Muscle of arm (tissue), 14 donors: ENCODE measurements at places on chromosomes 11 and 22.

DNA sequence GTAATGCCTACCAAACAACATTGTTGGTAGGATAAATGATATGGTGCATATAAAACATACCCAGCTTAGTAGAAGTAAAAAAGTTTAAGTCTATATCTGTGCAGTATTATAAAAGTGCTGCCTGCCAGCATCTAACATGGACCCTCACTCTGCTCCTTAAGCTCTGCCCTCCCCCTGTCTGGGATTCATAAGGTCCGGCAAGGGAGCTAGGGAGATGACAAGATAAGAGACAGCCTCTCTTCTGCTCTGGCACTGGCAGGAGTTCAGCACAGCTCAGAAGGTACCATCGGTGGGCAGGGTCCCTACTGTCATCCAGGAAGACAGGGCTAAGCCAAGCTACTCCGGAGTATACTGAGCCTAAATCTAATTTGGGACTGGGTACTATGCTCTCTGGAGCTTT, 42.8 kb downstream of the TRIM66 start:
- no peak for DNase-seq

DNA sequence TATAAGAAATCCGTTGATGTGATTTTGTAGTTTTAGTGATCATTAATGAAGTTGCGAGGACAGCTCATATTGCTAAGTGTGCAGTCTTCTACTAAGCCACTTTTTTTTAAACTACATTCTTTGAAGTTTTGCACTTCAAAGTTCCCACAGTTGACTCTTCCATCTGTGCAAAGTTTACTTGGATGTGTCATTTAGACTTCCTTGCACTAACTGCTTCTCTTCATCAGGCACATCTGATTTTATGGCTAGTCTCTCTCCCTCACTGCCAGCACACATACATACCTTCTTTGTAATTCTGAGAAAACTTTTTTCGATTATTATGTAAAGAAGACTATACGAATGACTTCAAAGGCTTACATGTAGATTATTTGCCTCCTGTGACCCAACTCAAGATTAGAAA, 250.0 kb downstream of the DYNC2H1 start:
- no peak for DNase-seq

GRCh38 chr11:2250485-2250884, 19.9 kb downstream of the ASCL2 start:
- no peak for DNase-seq

DNA sequence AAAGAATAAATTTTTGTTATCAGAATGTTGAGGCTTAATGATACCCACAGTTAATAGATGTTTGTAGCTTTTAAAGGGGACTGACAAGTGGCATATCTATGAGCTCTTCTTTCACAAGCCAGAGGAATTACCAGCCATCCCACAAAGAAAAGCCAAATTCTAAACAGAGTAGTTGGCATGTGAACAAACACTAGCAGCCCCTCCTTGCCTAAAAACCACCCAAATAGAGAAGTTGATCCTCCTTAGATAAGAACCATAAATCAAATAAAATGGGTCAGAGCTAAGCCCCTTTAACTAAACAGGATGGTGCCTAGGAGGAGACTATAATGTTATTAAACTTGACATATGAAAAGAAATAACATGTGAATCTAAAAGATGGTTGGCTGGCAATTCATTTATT, 11.4 kb downstream of the LPXN start:
- DNase-seq: no peak

DNA sequence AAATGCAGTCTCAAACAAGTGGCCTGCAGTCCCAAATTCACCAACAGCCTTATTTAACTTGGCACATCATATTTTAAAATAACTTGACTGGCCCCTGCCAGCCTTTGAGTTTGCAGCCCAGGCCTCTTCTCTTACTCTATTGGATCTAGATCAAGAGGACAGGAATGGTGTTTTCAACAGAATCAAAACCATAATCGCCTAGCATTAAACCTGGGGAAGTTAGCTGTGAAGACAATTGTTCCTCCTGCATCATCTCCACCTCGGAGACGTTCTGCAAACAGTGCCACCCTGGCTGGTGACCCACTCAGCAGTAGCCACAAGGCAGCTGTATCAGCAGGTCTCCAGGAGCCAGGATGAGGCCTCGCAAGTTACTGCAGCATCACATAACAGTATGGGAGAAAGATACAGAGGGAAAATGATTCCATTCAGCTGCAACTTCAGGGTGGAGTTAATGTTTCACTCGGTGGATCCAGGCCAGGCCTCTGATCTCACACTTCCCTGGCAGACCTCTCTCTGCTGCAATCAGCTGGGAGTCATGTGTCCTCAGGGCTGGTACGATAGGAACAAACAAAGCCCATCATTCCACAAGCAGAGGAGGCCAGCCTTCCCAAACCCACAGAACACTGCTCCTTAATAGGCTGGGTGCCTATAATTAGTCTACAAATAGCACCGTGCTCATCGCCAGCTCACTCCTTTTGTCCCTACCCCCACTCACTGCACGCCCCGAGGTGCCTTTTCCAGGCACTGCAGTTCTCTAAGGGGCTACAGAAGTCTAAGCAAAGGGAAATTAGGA, 18.6 kb upstream of the SCN2B start:
- DNase-seq: peak; percentile 69

- DNase-seq: no peak
Observed at GRCh38 chr11:25293166-25293565, 796.3 kb downstream of the LUZP2 start.

GRCh38 chr11:12076840-12077534, 33.4 kb upstream of the MICAL2 start:
- DNase-seq: no peak

GRCh38 chr22:39178206-39179111, 26.0 kb upstream of the CBX7 start:
- no peak for DNase-seq

DNA sequence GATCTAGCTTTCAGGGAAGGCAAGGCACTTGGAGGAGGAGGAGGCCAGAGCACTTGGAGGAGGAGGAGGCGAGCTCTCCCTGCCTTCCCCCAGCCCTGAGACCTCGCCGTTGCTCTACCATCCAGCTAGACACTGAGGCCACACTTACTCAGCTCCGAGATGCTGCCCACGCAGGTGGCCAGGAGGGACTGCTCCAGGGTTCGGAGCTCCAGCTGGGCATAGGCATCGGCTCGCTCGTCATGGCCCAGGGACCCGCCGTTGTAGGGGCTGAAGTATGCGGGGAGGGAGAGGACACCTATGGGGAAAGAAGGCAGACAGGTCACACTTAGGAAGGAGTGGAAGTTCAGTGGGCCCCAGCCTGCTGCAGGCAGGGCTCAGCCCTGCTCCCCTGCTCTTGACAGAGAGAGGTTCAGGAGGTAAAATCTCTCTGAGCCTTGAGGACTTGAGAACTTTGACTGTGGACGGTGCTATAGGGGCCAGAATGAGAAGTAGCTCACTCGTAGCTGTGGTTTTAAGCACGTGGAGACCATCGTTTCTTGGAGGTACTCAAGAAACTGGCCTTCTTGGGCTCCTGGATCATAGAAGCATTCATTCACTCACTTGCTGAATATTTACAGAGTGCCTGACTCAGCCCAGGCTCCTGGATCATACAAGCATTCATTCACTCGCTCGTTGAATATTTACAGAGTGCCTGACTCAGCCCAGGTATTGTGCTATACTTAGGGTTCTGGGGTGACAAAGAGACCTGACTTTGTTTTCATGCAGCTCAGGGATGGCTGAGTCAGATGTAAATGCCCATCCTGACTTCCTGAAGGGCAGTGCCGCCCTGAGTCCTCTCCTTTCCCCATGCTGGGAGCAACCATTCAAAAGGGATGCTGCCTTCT, 99.2 kb downstream of the NAT10 start:
- DNase-seq: no peak

- no peak for DNase-seq
Observed at GRCh38 chr11:83235825-83236224, 42.3 kb downstream of the ANKRD42 start.

DNA sequence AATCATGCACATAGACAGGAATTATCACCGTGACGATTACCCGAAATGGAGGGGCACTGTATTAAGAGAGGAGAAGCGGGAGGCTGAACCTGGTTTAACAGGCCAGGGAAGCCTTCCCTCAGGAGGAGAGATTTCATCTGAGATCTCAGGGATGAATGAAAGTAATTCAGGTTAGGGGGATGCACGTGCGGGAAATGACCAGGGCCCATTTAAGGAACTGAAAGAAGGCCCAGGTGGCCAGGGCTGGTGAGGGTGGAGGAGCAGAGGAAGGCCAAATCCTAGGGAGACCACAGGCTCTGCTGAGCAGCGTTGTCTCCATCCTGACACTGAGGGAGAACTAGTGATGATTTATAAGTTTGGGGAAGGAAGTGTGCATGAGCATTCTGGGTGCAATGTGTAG, 16.3 kb upstream of the OPCML start:
- no peak for DNase-seq

- no peak for DNase-seq
Observed at GRCh38 chr11:68504432-68505066, 44.0 kb downstream of the PPP6R3 start.

GRCh38 chr11:112382561-112382960, 121.9 kb upstream of the PLET1 start:
- DNase-seq: no peak

- no peak for DNase-seq
Observed at GRCh38 chr11:36365907-36366306, 69.8 kb downstream of the PRR5L start.

- peak; percentile 40 for DNase-seq
Observed at GRCh38 chr11:104163100-104164027, 583 bp downstream of the PDGFD start.

- DNase-seq: no peak
Observed at GRCh38 chr22:26496456-26496855, 12.8 kb downstream of the SRRD start.

DNA sequence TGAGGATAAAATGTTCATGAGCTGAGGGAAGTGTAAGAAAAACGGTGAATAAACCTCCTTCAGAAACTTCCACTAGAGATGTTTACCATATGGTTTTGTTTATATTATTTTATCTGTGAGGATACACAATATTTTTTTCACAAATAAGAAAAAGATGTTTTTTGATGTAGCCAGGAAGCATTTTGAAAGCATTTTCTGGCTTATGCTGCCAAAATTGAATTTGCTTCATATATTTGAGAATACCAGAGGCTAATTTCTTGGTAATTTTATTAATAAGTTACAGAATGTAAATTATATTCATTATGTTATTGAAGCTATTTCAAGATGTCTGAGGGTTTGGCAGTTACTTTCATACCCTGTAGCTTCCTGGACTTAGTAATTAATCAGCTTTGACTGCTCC, 686.6 kb downstream of the LUZP2 start:
- no peak for DNase-seq

- DNase-seq: no peak
Observed at GRCh38 chr11:75241906-75242644, 1.5 kb downstream of the TPBGL start.

GRCh38 chr11:14015711-14016110, 53.2 kb downstream of the SPON1 start:
- no peak for DNase-seq

GRCh38 chr11:128135451-128135850, 451.9 kb downstream of the ETS1 start:
- no peak for DNase-seq

DNA sequence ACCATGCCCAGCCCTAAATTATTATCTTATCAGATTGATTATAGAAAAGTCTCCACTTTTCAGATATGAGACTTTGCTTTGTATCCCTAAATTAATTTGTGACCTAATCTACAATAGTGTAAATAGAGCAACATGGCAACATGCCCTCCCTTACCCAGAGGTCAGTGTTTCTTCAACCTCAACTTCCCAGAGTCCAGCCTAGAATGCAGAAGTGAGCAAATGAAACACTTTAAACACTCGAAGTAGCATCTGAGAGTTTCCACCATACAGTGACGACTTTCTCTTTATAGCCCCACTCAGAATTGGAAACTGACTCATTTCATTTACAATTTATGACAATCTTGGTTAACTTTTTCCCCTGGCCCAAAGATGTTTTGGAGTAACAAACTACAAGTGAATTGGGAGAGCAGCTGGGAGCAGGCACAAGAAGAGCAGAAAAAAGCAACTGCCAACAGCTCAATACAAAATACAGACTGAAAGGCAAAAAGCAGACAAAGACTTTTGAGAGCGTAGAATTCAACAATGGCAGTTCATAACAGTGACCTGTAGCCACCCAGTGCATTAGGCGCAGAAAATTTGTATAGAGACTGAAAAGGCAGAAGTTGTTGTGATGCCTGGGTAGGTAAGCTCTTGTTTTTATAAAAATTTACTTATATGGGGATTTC, 10.1 kb upstream of the BLID start:
- no peak for DNase-seq

DNA sequence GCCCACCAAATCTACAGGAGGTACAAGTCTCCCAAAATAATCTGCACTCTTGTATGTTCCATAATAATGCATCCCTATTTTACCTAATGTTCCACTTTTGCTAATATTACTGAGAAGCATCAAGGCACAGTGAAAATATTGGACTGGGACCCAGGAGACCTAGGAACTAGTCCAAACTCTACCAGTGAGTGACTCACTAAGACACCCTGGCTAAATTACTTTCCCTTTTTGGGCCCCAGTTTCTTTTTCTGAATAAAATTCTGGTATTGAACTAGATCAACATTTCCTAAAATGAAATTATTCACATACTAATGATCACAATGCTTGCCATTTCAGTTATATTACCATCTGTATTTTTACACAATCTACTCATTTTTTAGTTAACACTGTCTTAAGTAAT, 19.6 kb downstream of the THAP12 start:
- DNase-seq: no peak

DNA sequence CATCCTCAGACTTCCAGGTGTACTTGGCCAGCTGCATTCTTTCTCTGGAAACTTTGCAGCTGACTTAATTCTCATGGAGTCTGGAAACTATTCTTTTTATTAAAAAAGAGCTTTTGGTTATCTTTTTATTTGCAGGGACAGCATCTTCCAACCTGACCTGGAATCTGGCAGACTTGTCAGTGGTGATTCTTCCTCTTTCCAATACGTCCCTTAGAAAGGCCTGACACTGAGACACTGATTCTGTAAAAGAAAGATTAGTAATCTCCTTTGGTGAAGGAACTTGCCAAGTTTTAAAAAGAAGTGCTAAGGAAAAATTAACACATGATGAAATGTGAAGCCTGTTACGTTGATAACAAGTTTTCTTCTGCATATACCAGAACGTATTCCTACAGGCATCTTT, 440.9 kb upstream of the RAG2 start:
- DNase-seq: peak; percentile 21

GRCh38 chr11:93532806-93533205, 10.4 kb downstream of the SMCO4 start:
- no peak for DNase-seq
